RWPE2 (cell line): ENCODE measurements at places on chromosomes 7 and 10.
A peak's percentile ranks its signal among the peaks of the same experiment; 100 is the strongest.

DNA sequence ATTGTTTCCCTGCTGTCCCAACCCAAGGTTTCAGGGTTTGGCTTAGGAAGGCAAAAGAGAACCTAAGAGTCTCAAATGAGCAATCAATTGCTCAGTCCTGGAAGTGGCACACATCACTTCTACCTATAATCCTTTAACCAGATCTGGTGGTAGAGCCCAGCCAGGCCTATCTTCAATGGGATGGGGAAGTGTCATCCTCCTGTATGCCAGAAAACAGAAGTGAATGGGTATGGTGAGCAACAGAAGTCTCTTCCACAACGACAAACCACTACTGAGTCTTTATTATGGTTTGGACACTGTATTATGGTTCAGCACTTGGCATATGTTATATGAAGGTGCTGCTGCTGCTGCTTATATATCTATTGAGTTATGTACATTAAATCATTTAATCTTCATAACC lies 3.0 kb upstream of the AKR1B1 start:
- DNase-seq, result no peak

- DNase-seq, result no peak
Observed at GRCh38 chr10:110516815-110517492, 19.2 kb downstream of the DUSP5 start.

DNA sequence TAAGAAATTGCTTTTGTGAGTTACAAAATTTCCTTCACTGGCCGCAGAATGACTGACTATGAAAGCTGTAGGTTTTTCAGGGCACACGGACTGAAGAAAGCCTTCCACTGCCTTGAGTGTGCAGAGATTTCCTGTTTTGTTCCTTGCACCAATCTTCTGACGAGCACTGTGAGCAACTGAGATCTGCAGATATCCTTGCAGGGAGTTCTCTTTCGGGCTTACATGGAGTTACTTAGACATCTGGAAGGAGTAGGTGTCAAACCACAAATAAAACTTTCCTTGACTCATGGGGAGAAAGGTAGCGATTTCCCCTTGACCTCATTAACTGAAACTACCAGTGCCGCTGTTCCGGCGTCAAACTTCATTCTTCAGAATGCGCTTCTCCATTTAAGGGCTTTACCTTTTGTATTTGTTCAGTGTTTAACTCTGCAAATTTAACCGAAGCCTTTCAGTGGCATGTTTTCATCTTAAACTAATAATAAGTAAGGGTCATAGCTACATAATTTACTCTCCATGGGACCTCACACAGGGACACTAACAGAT lies 1175.3 kb downstream of the GATA3 start:
- DNase-seq, result no peak

DNA sequence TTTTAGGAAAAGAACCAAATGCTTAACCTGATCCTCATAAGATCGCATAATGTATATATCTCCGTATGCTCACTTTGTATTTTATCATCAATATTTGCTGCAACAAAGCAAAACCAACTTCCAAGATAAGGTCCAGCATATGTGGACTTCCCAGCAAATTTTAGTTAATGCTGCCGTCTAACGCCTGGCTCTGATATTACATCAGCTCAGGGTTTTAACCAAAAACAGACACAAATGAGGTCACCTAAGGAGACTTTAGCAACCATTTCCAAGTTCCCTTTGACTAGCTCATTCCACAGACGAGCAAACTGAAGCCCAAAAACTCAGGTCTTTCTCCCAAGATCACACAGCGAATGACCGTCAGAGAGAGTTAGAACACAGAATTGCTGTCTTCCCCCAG lies 59.4 kb upstream of the UCN3 start:
- DNase-seq, result no peak

DNA sequence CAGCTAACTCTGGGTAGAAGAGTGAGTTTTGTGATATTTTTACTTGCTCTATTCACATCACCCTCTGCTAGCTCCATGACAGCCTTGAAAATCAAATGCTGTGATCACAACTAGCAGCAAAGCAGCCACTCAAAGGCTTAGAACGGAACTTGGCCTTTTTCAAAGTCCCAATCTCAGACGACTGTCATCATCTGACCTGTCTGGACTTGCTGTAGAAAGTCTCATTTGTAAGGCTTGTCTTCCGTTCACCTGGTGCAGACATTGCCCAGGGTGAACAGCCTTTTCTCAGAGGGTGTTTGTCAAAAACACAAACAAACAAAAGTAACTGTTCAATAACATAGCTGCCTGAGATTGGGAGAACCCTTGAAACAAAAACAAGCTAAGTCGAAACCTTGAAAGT lies 458.9 kb upstream of the ADARB2 start:
- no peak for DNase-seq

DNA sequence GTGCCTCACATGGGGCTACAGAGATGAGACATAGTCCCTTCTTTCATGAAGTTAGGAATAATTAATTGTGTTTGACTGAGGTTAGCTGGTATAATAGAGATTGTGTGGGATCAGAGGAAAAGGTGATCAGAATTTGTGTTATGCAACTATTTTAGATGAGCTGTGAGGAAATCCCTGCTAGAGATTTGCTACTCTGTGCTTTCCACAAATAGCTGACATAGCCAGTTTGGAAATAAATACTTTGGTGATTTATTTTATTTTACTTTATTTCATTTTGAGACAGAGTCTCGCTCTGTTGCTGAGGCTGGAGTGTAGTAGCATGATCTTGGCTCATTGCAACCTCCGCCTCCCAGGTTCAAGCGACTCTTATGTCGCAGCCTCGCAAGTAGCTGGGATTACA lies 32.3 kb downstream of the ST7 start:
- DNase-seq, result no peak

- no peak for DNase-seq
Observed at GRCh38 chr10:22674573-22674930, 39.8 kb downstream of the PIP4K2A start.

GRCh38 chr7:129279757-129280156 lies 54.9 kb downstream of the AHCYL2 start:
- DNase-seq, result no peak

- DNase-seq, result peak; percentile 99
Observed at GRCh38 chr7:47786557-47787248, 161.6 kb downstream of the PKD1L1 start.

GRCh38 chr10:20443094-20443493 lies 454.0 kb downstream of the NEBL start:
- DNase-seq, result no peak

DNA sequence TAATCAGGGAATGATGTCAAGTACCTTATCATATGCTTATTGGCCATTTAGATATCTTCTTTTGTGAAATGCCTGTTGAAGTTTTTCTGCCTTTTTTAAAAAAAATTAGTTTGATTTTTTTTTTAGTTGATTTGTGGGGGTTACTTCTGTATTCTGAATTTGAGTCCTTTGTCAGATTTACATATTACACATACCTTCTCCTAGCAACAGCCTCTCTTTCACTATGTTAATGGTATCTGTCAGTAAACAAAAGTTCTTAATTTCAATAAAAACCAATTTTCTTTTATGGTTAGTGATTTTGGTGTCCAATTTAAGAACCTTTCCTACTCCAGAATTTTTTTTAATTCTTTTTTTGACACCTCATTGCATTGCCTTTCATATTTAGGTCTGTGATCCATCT lies 52.0 kb downstream of the CSGALNACT2 start:
- no peak for DNase-seq

DNA sequence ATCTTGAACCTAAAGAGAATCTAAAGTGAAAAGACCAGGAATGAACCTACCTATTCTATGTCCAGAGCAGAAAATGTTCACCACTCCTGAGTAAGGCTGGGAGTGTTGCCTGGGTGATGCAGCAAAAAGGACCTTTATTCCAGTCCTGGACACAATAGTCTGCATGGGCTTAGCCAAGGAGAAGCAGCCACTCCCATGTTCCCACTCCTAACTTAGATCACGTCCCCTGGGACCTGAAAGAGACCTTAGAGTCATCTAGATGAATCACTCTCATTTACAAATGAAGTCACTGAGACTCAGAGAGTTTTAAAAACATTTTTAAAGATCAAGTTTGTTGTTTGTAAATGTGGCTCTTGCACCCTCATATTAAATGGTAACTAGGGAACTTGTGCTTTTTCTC lies 763.4 kb downstream of the KCNMA1 start:
- DNase-seq, result no peak

DNA sequence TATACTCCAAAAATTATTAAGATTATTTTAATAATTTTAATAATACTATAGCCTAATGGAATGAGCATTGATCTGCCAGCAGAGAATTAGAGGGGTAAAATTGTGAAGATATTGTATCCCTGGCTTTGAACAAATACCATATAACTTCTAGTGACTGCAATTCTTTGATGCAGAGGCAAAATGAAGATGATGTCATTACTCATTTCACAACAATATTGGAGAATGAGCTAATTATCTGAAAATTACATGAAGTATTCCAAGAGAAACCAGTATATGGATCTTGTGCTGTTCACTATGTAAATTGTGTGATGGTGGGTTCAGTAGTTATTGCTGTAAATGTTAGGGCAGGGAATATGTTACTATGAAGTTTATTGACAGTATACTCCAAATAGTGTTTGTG lies 80.2 kb downstream of the CFTR start:
- DNase-seq, result no peak

DNA sequence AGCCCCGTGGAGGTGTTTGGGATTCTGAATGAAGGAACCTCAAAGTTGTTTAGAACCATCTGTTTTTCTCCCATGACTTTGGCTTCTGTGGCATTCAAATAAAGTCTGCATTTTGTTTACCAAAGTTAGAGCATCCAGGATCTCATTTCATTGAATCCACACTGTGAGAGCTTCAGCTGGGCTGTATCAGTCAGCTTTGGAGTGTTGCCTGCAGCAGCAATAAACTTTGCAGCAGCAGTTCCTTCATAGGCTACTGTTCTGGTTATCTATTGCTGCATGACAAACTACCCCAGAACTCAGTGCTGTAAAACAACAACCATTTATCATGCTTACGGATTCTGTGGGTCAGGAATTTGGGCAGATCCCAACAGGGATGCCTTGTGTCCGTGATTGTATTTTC lies 1575.2 kb upstream of the LRRTM3 start:
- no peak for DNase-seq

DNA sequence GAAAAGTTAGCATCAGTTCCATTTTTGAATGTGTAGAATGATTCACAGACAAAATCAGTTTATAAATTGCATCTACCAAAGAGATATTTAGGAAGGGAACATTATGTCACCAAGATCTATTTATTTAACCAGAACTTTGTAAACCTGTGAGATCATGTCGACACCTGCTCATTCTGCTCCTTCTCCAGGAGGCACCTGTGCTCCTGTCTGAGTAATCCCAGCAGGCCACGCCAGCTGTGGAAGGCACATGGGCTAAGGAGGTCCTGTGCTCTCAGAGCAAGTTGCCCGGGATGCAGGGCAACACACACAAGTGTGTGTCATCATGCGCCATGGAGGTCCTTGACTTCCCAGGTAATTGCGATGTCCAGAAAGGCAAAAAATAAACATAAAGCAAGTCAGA lies 45.5 kb upstream of the ADARB2 start:
- no peak for DNase-seq

GRCh38 chr10:104559935-104560334 lies 81.2 kb upstream of the SORCS3 start:
- no peak for DNase-seq

DNA sequence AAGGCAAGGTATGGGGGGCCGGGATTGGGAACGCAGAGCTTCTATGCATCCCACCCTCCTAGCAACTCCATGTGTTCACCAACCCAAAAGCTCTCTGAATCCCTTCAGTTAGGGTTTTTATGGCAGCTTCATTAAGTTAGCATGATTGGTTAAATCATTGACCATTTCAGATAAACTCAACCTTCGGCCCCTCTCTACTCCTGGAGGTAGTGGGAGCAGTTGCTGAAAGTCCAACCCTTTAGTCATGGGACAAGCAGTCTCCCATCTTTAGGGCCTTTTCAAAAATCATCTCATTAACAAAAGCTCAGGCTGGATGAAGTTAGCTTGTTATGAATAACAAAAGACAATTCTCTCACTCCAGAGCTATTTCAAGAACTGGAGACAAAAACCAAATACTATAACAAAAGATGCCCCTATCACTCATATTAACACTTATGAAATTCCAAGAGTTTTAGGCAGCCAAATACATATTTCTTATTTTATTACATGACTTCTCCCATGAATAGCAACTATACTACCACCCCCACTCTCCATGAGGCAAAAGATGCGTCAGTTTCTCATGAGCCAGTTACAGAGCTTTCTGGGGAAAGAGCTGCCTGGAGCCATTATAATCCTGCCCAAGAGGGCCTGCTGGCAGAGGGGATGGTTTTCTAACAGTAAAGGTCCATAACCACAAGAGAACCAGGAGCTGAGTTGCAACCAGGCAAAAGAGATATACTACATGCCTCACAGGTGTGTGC lies 44.6 kb downstream of the SLC16A12 start:
- no peak for DNase-seq

DNA sequence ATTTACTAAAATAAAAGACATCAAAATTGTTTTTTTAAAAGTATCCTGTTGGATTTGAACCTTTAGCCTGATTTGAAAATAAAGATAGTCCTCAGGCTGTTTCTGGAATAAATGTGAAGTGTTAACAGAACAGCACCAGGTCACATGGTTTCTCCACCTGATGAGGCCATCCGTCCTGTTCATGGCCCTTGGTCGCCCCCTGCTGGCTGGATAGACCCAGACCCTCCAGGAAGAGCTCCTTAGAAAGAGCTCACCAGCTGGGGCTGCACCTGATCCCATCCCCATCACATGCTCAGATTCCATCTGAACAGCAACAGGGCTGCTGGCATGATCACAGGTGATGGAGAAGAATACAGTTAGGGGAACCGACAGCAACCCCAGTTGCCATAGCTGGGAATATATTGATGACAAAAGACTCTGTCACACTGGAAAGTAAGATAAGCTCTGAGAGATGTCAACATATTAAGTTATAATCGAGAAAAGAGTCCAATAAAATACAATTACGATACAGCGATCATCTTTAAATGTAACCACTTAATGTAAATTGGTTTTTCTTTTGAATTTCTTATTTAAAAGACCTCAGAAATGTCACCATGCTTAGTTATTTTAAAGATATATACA lies 4.8 kb downstream of the OR2A14 start:
- DNase-seq, result peak; percentile 78

GRCh38 chr10:28624351-28624750 lies 53.0 kb upstream of the BAMBI start:
- no peak for DNase-seq
